ENCODE measurements at places on chromosomes 13 and 19.

DNA sequence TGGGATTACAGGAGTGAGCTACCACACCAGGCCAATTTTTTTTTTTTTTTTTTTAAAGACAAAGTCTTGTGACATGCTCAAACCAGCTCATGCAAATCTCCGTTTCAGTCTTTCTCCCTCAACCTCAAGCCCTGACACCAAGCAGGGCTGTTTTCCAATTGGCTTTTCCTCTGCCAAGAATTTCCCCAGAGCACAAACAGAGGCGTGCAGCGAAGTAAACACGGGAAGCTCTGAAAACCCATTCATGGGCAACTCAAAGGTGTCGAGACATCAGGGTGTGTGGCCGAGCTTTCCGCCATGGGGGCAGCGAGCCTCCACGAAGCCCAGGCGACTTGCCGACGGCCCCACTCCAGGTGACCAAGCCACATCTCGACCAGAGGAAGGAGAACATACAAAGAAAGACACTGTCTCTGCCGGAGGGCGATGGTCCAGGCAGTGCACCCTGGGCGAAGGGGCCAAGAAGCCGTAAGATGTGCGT is 70.0 kb downstream of the INSR start:
- no peak for DNase-seq

DNA sequence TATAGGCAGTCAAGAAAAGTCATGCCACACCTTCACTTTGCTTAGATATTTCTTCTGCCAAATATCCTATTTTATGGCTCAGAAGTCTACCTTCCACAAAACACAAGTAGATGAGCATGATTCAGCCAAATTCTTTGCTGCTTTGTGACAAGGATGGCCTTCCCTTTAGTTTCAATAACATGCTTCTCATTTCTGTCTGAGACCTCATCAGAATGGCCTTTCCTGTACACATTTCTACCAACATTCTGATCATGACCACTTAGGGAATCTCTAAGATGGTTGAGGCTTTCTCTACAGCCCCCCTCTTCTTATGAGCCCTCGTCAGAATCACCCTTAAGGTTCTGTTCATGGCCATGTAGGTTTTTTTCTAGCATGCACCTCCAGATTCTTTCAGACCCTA is 96.2 kb downstream of the COL4A2 start:
- DNase-seq = no peak

DNA sequence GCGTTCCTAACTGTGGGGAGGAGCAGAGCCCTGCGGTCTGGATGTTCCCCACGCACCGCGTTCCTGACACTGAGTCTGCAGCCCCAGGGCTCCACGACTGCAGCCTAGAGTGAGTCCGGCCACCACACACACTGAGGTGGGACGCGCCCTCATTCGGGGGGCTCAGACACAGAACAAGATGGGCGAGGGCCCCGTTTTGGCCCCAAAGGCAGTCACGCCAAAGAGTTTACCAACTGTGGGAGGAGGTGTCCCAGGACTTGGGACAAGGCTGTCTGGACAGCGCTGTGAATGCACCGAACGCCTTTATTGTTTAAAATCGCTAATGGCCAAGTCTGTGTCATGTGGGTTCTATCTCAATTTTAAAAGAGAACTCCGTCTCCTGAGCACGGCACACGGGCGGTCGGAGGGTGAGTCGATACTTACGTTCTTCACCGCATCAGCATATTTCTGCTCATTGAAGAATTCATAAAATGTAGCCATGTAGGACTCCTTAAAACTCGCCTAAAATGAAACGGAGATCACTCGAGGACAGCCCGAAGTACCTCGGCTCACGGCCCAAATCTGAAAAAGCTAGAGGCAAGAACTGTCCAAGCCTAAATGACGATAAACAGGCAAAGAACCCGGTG is 35.2 kb upstream of the C13orf46 start:
- DNase-seq = no peak

DNA sequence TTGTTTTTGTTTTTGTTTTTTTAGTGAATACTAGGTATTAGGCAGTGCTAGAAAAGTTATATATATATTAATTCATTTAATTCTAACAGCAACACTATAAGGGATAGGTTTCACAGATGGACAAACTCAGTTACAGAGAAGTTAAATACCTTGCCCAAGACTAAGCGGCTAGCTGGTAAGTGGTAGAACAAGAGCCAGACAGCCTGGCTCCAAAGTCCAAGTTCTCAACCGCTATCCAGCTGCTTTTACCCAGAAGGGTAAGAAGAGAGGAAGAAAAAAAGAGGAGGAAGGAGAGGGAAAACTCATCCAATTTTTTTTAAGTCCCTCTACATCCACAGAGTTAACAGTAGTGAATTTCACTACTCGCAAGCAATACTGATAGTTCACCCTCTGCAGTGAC is 217.0 kb downstream of the SPRY2 start:
- no peak for DNase-seq

GRCh38 chr19:28405346-28405742 is 807.6 kb downstream of the UQCRFS1 start:
- DNase-seq = no peak

DNA sequence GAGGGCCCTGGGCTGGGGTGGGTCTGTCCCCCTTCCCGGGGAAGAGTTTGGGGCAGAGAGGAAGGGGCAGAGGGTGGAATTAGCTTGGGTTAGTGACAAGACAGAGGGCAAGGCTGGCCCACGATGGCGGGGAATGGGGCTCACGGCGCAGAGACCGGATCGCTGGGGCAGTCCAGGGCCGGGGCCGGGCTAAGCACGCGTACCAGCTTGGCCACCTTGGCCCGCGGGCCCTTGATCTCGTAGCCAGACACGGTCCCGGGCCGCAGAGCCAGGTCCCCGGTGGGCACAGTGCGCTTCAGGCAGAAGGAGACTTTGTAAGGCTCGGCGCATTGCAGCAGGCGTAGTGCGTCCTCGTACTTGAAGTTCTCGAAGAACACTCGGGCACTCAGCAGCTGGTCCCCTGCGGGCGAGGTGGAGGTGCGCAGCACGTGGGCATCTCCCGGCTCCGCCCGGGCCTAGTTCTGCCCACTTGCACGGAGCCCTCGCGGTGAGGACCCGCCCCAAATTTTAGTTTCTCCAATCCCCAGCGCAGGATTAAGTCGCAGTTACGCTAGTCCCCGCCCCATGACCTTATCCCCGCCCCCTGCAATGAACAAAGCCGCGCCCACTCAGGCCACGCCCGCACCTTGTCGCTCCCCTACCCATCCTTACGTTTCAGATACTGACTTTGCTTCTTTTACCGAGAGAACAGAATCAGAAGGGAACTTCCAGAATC is 8.6 kb upstream of the HIPK4 start:
- peak; percentile 45 for DNase-seq
